Right renal pelvis (tissue), 4 donors: ENCODE measurements at places on chromosomes 11 and 22. TPM values are rescaled to one million over a fixed set of nuclear protein-coding genes. Genes with fewer than 3 reads are reported as not detected.

DNA sequence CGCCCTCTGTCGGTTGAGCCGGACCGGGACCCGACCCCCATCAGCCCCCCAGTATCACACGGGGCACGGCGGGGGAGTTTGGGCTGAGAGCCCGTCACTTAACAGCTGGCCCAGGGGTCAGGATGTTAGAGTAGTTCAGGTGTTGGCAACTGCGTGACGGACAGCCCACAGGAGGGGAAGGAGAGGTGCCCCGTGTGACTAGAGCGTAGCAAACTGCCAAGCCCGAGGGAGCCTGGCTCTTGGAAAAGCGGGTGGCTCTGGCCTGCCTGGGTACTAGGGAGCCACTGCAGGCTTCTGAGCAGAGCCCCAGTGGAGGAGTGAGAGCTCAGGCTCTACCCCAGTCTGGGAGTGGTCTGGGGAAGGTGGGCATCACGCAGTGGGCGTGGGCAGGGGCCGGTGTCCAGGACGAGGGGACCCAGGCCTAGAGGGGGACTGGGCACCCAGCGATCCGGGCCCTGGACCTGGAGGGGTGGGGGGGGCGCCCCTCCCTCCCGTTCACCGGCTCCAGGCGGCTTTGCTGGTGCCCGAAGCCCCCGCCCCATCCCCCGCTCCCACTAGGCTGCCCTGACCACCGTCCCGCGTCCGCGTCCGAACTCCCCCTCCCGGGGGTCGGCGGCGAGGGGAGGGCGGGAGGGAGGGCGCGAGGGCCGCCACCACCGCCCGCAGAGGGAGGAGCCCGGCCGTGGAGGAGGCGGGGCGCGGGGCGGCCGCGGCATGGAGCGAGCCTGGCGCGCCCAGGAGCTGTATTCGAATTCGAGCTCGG, 24.4 kb downstream of the SHANK3 start:
- no peak for DNase-seq

DNA sequence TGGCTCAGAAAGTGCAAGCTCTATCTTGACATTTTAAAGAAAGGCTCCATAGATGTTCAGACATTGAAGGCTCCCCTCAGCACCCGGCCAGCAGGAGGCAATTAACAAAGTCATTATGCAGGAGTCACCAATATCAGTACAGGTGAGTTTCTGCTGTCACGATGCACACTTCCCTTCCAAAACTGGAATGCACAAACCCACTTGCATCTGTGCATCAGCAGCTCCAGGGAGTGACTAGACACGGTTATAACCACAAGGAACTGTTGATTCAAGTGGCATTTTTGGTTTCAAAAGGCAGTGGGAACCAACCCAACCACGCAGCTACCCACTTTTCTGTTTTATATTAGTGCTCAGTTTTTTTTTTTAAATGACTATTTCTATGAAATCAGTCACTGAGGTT, 293.9 kb upstream of the NARS2 start:
- no peak for DNase-seq

DNA sequence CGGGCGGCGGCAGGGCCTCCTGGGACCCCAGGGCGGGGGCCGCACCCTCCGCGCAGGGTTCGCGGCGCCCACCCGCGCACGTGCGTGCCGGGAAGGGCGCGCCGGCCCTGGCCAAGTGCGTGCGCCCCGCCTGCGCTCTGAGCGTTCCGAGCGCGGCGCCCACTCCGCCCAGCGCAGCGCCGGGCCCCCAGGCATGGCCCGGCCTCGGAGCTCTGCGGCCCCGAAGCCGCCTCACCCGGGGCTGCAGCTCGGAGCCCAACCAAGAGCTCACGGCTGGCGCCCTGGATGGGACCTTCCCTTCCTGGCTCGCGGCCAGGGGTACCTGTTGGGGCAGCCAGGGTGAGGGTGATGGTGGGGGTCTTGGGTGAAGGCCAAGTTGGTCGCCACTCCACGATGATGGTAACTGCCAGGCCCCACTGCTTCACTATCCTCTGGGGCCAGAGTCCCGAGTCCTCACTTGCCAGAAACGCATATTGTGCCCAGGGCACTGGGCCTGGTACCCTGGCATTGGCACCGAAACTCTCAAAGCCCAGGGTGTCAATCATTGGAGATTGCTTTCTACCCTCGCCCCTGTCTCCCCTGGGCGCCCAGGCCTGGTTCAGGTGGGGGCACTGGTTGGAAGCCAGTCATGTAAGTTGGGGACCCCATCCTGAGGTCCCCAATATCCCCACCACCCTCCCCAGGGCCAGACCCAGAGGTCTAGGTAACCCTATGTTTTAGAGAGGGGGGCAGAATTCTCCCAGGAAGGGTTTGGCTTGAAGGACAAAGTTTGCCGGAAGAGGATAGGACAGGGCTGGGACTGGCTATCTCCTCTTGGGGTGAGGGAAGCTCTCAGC, 882 bp downstream of the ANO1 start:
- no peak for DNase-seq

The MYBPC3 gene
- polyA plus RNA-seq, result 0.11 TPM

The GAL3ST1 gene
- polyA plus RNA-seq, result 25.3 TPM

The C11orf91 gene
- not detected for polyA plus RNA-seq

The KDM4D gene
- polyA plus RNA-seq, result 2.3 TPM
